ENCODE measurements at places on chromosomes 3 and 15. TPM values are rescaled to one million over a fixed set of nuclear protein-coding genes. Genes with fewer than 3 reads are reported as not detected.
A peak's percentile ranks its signal among the peaks of the same experiment; 100 is the strongest.

ITIH1 gene
- total RNA-seq, result not detected

SEMA5B gene
- not detected for total RNA-seq

ALDH1A2 gene
- total RNA-seq, result not detected

IL16 gene
- 4.9 TPM for total RNA-seq

PP2D1 gene
- not detected for total RNA-seq

GPR176 gene
- total RNA-seq, result 0.29 TPM

GNAT1 gene
- not detected for total RNA-seq

CD96 gene
- total RNA-seq, result 57.2 TPM

ZPLD1 gene
- not detected for total RNA-seq

TF gene
- total RNA-seq, result not detected

CCR9 gene
- 1.2 TPM for total RNA-seq

GRCh38 chr3:168272343-168272985 is 176.7 kb upstream of the GOLIM4 start:
- H3K4me1 ChIP-seq, result no peaks in the 10 kb centered on the region
- H3K27ac ChIP-seq, result no peak overlapping the region
- H3K4me3 ChIP-seq, result no peak overlapping the region
- DNase-seq, result no peak

DNA sequence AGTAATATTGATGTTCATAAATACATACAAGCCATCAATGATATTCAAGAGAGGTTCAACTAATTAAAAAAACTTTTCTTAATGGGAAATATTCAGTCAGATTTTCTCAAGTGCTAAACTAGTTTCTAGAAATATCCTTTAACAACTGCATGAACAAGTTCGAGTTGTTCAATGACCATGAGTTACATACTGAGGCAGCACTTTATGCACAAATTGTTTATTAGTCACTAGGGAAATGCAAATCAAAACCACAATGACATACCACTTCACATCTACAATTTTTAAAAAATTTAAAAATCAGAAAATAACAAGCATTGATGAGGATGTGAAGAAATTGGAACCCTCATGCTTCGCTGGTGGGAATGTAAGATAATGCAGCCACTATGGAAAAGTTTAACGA is 62.4 kb downstream of the RAD18 start:
- H3K27me3 ChIP-seq, result no peaks in the 10 kb centered on the region
- peaks cover 15% of the 10 kb centered on the region for H3K36me3 ChIP-seq
- DNase-seq, result no peak
- no peak overlapping the region for H3K27ac ChIP-seq

DNA sequence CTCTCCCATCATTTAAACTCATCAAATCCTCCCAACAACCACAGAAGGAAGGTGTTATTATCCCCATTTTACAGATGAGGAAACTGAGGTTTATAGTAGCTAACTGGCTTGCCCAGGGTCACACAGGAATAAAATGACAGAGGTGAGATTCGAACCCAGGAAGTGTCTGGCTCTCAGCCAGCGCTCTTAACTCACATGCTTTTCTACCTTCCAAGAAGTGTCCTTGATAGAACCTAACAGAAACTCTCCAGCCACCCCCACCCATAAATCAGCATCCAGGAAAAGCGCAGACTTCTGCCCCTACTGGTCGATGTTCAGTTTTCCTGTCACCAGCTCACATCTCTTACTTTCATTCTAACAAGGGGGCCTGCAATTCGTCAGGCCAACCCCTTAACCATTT is 51.7 kb downstream of the SPATA12 start:
- H3K4me1 ChIP-seq, result no peaks in the 10 kb centered on the region
- no peak overlapping the region for H3K27ac ChIP-seq
- no peaks in the 10 kb centered on the region for H3K27me3 ChIP-seq

DNA sequence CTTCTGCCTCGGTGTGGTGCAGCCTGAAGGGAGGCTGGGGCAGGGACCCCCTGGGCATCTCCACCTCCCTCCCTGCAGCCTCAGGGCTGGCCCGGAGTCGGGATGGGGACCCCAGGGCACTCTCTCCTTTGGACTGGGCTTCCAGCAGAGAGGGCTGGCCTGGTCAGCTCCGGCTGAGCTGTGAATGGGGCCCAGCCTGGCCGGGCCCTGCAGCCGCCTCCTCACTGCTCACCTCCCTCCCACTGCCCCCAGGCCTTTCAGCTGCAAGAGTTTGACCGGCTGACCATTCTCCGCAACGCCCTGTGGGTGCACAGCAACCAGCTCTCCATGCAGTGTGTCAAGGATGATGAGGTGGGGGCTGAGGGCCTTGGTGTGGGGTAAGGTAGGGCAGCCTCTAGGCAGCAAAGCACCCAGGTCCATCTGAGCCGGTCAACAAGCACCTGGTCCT is 36.0 kb downstream of the PSTPIP1 start:
- DNase-seq, result no peak
- no peaks in the 10 kb centered on the region for H3K36me3 ChIP-seq
- no peak overlapping the region for H3K27ac ChIP-seq

DNA sequence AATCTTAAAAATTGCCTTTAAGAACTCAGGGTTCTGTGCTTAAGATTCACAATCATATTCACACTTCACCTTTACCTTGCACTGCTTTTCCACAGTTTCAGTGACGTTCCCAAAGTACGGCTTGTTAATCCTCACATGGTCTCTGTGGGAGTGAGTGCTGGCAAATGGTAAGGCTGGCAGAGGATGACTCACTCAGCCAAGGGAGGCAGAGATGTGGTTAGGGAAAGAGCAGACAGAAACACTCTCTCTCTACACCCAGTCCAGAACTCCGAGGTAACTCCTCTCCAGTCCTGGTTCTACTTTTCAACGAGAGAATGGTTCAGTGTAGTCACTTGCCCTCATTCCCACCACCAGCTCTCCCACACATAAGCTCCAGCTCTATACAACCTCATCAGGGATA is 33.1 kb downstream of the RASGRP1 start:
- H3K4me1 ChIP-seq, result no peaks in the 10 kb centered on the region
- H3K4me3 ChIP-seq, result no peak overlapping the region
- no peaks in the 10 kb centered on the region for H3K36me3 ChIP-seq
- DNase-seq, result no peak

DNA sequence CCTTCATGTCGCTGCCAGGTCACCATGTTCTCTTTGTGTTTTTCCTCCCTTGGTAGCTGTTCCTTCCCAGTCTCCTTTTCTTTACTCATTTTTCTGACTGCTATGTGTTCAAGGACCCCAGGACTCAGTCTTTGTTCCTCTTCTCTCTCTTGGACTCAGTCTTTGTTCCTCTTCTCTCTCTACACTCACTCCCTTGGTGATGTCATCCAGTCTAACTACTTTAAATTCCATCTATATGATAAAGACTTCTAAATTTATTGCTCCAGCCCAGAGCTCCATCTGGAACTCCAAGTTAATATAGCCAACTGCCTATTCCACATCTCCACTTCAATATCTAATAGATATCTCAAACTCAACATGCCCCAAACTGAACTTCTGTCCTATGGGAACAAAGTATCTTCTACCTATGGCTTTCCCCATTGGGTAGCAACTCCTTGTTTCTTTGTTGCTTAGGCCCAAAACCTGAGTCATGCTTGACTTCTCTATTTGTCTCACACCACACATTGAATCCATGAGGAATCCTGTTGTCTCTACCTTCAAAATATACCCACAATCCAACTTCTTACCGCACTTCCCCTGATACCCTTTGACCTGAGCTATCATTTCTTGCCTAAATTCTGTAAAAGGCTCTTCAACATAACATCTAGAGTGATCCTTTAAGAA is 4.9 kb upstream of the DYNC1LI1 start:
- DNase-seq, result no peak
- no peaks in the 10 kb centered on the region for H3K36me3 ChIP-seq
- no peak overlapping the region for H3K27ac ChIP-seq
- H3K27me3 ChIP-seq, result no peaks in the 10 kb centered on the region
- no peak overlapping the region for H3K4me3 ChIP-seq

DNA sequence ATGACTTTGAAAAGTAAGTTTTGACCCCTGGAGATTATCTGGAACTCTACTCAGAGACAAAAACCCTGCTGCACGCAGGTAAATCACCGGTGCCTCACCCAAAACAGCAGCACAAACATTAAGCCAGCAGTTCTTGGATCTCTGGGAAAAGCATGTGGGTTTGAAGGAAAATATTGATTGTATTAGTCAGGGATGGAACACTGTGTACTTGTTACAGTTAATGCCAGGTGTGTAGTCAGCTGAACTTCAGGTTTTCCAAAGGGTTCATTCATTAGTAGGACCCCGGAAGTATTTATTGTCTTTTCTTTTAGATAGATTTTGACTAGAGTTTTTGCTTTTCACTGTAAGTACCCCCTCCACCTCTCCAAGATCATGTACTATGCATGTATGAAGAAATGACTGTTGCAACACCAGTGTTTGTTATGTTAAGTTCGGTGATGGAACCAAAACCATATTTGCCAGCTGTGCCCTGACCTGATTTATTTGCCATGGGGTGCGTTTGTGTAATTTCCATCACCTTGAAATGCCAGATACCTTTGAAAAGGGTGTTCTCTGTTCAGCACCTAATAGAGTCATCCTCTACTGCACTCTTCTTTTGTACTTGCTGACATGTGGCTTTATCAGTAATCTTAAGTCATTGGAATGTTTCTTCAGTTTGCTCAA is 14.5 kb downstream of the ARHGEF26 start:
- peak; percentile 29 for DNase-seq
- H3K27ac ChIP-seq, result peak overlapping the region; percentile 60
- no peaks in the 10 kb centered on the region for H3K4me1 ChIP-seq
- H3K36me3 ChIP-seq, result no peaks in the 10 kb centered on the region
- H3K27me3 ChIP-seq, result no peaks in the 10 kb centered on the region

- DNase-seq, result no peak
- H3K4me3 ChIP-seq, result no peak overlapping the region
- no peak overlapping the region for H3K27ac ChIP-seq
- H3K36me3 ChIP-seq, result no peaks in the 10 kb centered on the region
These were observed 10.1 kb downstream of the TERC start for GRCh38 chr3:169754711-169755110.

- no peak overlapping the region for H3K27ac ChIP-seq
- H3K4me3 ChIP-seq, result no peak overlapping the region
- no peaks in the 10 kb centered on the region for H3K36me3 ChIP-seq
- H3K4me1 ChIP-seq, result no peaks in the 10 kb centered on the region
- H3K27me3 ChIP-seq, result no peaks in the 10 kb centered on the region
These were observed 191.2 kb upstream of the PDZRN3 start for GRCh38 chr3:73815966-73816365.

GRCh38 chr15:43828061-43828657 is 1.4 kb downstream of the WDR76 start:
- no peaks in the 10 kb centered on the region for H3K36me3 ChIP-seq
- peak overlapping the region; percentile 57 for H3K4me3 ChIP-seq
- DNase-seq, result no peak
- H3K27ac ChIP-seq, result no peak overlapping the region

DNA sequence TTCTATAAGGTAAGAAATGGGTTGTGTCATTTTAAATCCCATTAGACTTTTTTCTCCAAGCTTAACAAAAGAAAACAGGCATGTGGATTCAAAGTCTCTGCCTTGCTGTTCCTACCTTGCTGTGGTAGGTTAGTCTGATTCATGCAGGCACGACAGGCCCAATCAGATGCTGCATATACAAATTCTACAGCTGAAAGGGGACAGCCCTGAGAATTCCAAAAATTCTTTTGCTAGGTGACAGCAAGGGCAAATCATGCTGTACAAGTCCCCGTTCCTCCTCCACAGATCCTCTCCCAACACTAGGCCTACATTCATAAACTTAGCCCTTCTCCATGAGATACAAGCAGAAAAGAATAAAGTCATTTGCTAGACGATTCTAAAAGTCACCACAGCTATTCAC is 161.2 kb upstream of the THBS1 start:
- H3K4me1 ChIP-seq, result no peaks in the 10 kb centered on the region
- no peaks in the 10 kb centered on the region for H3K36me3 ChIP-seq
- no peak for DNase-seq
- H3K4me3 ChIP-seq, result no peak overlapping the region

DNA sequence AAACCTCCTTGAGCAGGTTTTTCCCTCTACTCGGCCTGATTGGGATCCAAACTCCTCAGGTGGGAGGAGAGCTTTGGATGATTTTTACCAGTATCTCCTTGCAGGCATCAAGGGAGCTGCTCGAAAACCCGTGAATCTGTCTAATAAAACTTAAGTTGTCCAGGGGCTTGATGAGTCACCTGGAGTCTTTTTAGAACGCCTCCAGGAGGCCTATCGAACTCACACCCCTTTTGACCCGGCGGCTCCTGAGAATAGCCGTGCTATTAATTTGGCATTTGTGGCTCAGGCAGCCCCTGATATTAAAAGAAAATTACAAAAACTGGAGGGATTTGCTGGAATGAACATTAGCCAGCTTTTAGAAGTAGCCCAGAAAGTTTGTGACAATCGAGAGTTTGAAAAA is 41.6 kb downstream of the ZBTB11 start:
- no peaks in the 10 kb centered on the region for H3K4me1 ChIP-seq
- H3K27me3 ChIP-seq, result no peaks in the 10 kb centered on the region
- H3K27ac ChIP-seq, result no peak overlapping the region
- no peaks in the 10 kb centered on the region for H3K36me3 ChIP-seq
- no peak overlapping the region for H3K4me3 ChIP-seq
- DNase-seq, result no peak

DNA sequence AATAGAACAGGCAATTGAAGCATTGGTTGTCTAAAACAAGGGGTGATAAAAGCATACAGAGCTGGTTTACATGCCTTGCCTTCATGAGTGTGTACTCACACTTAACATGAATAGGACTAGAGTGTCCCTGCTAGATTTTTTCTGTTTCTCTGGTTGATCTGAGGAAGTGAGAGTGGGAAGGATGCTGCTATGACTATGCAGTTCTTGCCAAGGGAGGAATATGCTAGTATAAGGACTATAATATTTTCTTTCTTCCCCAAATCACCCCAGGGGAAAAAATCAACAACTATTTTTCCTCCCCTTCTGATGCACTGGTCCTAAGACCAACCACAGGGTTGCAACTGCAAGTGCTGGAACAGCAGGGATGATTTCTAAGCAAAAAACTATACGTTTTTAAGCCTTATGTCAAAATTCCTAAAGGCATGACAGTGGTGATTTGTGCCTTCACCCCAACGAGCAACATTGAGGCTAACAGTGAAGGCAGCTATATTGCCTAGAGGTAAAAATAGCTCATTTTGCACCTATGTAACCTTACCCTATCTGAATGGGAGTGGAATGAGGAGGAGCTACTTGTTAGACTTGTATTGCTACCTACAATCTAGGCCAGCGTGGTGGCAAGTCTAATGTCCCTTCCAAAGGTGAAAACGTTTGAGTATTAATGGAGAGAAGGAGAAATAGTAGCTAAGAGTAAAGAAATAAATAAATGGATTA is 33.5 kb upstream of the USP8 start:
- H3K4me3 ChIP-seq, result no peak overlapping the region
- no peaks in the 10 kb centered on the region for H3K4me1 ChIP-seq
- H3K27me3 ChIP-seq, result no peaks in the 10 kb centered on the region
- DNase-seq, result peak; percentile 24
- no peaks in the 10 kb centered on the region for H3K36me3 ChIP-seq

DNA sequence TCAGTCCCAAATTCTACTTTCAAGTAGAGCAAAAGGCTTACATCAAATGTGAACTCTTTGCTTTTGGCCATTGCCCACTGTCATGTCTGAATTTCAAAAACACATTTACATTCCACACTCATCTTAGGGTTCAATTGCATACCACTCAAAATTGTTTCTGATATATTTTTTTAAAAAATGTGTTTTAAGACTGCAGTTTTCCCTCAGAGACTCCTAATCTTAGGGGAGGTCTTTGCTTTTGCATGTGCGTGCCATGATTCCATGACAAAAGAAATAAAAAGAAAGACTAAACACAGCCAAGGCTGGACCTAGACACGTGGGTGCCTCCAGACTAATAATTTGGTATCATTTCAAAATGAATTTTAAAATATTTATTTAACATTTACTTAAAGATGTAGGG is 396.8 kb upstream of the RASGRP1 start:
- H3K4me1 ChIP-seq, result no peaks in the 10 kb centered on the region
- no peak for DNase-seq
- H3K36me3 ChIP-seq, result no peaks in the 10 kb centered on the region
- no peak overlapping the region for H3K4me3 ChIP-seq

- H3K27ac ChIP-seq, result no peak overlapping the region
- H3K4me1 ChIP-seq, result peaks cover 25% of the 10 kb centered on the region
- H3K36me3 ChIP-seq, result no peaks in the 10 kb centered on the region
- no peak for DNase-seq
These were observed 124.8 kb downstream of the DLG1 start for GRCh38 chr3:197173620-197174019.
